MV-4-11 (cell line): ENCODE measurements at places on chromosomes 7 and 10.

DNA sequence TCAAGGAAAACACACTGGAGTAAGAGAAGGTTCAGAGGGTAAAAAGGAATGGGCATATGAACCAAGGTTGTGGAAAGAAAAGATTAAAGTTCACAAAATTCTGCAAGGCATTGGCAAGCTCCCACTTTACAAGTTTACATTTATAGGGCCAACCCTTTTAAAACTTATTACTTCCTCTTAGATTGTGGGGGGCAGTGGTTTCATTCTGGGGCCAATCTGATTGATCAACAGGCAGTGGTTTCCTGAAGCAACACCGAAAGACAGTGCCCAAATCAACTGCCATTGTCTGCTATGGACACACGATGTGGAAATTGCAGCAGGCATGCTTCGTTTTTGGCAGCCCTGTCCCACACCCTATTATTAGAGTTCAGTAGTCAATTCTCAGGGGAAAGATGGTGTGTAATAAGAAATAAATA is 154.0 kb downstream of the SGMS1 start:
- peak; percentile 70 for DNase-seq

DNA sequence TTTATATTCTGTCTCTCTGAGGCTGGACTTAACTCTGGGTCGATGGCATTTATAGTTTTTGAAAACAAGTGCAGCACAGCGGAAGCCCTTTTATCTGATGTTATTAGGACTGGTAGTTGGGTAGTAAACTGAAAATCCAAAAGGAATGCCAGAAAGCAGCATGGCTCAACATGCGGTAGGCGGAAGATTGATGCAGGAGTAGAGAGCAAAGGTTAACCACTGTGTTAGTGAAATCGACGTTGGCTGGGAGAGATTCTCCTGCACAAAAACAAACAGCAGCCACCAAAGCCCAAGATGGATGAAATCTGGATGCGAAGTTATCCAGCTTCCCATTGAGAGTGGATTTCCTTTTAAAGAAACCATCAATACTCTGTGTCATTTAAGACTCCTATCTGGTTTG is 54.5 kb upstream of the EMX2 start:
- no peak for DNase-seq

GRCh38 chr7:42493436-42494198 is 256.6 kb upstream of the GLI3 start:
- DNase-seq = no peak

- DNase-seq = no peak
Measured at GRCh38 chr7:86313842-86314241, 329.9 kb upstream of the GRM3 start.

GRCh38 chr10:124946945-124947344 is 5.0 kb downstream of the ZRANB1 start:
- no peak for DNase-seq

GRCh38 chr7:107579885-107580715 is at the start of gene BCAP29:
TSS of gene BCAP29 (plus strand) at chr7:107580246. CDS start at chr7:107580773, 527 bp downstream.
- peak; percentile 53 for DNase-seq

DNA sequence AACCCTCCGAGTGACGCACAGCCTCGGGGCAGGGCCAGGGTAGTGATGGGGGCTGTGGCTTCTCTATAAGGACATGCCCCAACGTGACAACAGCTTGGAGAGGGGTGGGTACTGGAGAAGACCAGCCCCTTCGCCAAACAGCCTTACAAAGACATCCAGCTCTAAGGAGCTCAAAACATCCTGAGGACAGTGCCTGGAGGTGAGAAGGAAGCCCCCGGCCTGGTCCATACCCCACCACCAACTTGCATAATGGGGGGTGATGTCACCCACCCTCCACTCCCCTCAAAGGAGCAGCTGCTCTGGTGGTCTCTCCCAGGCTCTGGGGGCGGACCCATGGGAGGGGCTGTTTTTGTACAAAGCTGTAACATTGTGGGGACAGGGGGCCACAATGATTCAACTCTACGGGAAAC is 15.1 kb downstream of the PRSS2 start:
- DNase-seq = no peak

DNA sequence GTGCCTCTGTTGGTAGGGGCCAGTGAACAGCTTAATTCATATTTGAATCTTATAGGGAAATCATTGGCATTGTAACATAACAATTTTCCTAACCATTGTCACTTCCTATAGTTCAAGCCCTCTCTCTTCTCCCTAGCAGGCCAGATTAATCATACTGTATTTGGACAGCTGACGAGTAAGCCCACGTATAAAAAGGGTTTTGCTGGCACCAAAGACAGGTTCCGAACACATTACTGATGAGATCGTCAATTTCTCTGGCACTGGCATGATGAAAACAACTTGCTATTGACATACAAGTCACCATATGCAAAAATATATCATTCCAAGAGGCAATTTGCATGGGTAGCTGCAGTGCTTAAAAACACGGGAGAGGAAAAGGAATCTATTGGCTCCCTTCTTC is 891.1 kb upstream of the AUTS2 start:
- no peak for DNase-seq

DNA sequence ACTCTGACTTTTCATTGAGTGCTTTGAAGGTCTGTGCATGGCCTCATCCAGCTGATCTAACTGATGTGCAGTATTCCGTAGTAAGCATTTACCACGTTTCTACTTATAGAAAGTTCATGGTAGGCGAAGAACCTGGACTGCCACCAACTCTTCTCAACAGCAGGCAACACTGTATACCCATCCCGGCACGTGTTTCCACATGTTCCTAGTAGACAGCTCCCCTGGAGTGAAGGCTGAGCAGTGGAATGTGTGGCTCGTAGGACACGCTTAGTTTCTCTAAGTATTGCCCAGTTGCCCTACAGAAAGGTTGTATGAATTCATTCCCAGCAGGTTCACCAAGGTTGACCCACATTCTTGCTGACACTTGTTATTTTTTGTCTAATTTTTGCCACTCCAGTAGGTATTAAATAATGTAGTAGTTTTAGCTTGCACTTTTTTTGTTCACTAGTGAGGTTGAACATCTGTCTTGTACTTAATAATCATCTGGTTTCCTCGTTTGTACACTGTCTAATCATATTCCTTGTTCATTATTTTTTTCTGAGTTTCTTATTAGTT is 15.2 kb downstream of the PROSER2 start:
- DNase-seq = no peak

DNA sequence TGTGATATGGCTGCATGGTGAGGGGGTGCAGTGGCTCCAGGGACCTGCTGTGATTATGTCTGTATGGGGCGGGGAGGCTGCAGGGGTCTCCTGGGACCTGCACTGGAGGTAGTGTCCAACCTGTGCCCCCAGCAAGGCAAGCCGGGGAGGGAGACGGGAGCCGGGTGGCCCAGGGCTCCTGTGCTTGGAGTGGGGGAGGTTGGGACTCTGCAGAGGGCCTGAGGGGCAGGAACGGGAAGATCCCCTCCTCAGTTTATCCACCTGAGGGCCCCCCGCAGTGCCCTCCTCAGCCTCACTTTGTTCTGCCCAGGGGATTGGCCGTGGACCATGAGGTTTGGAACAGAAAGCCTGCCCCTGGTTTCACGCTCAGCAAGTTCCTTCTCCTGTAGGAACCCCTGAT is 22.8 kb upstream of the PWWP2B start:
- DNase-seq = no peak

DNA sequence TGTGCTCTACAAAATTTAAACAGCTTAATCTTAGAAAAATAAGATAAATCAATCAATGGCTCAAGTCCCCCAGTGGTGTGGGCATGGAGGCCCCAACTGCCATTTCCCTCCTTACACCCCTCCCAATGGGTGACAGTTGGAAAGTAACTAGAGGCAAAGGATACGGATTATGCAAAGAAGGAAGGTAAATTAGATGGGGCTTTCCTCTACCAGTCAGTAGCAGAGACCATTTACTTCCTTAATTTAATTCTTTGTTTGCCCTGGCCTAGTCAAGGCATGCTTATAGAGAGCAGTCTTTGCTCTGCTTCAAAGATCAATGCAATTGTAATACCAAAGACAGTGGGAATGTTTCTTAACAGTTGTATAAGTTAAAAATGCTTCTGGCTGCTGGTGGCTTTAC is 63.3 kb upstream of the PAPSS2 start:
- DNase-seq = peak; percentile 32

DNA sequence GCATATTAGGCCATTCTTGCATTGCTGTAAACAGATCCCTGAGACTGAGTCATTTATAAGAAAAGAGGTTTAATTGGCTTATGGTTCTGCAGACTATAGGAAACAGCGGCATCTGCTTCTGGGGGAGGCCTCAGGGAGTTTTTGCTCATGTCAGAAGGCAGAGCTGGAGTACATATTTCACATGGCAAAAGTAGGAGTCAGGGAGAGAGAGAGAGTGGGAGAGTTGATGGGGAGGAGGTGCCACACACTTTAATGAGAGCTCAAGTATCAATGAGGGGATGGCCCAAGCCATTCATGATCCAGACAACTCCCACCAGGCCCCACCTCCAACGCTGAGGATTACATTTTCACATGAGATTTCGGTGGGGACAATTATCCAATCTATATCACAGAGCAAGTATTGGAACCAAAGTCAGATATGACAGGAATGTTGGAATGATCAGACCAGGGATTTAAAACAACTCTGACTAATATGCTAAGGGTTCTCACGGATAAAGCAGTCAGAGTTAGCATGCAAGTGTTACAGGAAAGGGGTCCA is 795.3 kb upstream of the CELF2 start:
- no peak for DNase-seq

DNA sequence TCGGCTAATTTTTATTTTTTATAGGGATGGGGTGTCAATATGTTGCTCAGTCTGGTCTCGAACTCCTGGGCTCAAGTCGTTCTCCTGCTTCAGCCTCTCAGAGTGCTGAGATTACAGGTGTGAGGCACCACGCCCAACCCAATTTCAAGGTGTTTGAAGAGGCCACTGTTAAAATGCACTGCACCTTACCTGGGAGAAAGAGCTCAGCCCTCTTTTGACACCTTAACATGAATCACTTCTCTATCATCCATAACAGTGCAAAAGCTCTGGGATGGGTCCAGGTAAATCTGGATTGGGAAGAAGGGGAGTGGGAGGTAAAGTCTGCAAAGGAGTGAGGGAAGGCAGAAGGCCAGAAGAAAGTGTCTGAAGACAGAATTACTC is 557 bp upstream of the ZNF282 start:
- DNase-seq = no peak

DNA sequence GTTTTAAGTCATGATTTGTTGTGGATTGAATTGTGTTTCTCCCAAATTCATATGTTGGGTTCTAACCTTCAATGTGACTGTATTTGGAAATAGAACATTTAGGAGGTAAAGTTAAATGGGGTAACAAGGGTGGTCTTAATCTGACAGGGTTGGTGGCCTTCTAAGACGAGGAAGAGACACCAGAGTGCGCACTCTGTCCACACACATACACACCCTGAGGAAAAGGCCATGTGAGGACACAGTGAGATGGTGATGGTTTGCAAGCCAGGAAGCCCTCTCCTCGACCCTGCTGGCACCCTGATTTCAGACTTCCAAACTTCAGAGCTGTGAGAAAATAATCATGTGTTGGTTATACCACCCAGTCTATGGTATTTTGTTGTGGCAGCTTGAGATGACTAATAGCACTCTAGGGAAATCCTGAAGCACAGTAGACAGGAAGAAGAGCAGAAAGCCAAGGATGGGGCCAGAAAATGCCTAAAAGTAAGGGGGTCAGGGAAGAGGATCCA is 28.0 kb upstream of the SEM1 start:
- no peak for DNase-seq

DNA sequence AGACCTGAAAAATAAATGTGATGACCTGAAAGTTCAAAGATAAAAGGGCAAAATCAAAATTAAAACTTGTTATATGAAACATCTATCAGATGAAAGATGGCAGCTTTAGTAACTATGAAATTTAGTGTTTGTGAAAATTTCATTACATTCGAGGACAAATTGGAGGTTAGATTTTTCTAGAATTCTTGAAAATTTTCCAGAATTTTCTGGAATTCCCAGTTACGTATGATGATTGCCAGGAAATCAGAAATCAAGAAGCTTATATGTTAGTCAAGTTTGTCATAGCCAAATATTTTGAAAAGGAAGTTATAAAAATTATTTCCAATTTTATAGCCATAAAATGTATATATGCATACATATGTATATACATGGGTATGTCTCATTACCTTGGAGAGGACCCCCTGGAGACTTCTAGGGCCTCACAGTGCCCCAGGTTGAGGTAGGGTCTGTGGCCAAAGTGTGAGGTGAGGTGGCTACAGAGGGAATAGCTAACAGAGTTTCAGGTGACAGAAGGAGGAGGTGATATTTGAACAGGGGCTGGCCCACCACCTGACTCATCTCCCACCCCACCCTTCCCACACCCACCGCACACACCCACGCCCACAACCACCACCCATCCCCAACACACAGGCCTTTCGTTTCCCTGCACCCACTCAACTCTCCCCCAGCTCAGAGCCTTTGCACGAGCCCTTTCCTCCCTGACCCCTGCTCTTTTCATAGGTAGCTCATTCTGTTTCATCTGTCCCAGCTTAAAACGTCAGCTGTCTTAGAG is 21.5 kb downstream of the C10orf105 start:
- DNase-seq = no peak

- peak; percentile 7 for DNase-seq
Measured at GRCh38 chr10:84204122-84204521, 9.8 kb downstream of the CDHR1 start.

DNA sequence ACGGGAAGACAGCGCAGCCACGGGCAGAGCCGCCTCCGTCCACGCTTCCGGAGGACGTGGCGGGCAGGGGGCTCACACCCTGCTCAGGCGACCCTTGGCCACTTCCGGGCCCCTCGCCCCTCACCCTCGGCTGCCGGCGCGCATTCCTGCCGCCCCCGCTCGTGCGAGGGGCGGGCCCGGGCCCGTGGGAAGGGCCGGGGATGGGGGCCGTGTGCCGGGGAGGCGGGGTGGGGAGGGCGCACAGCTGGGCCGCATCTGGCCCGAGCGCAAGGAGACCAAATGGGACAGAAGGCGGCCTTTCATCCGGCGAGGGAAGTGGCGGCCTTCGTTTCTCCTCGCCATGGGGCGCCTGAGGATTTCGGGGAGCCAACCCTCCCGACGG is 846 bp upstream of the LFNG start:
- DNase-seq = no peak

- no peak for DNase-seq
Measured at GRCh38 chr7:29304756-29305155, 110.2 kb downstream of the CHN2 start.

DNA sequence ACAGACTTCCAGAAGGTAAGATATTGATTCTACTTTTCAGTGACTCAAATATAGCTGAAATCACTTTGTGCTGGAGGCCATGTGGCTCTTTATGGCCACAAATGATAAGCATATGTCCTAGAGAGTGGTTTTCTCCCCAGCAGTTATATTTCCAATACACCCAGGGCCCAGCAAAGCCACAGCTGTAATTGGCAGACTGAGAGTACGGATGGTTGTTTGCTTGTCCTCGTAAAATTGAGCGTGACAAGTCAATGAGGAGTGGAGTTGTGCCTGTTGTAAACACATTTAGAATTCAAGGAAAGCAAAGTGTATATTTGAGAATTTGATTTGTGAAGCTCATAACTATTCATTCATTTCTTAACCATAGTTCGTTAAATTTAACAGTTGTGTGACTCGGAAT is 201.8 kb downstream of the LHFPL3 start:
- no peak for DNase-seq

DNA sequence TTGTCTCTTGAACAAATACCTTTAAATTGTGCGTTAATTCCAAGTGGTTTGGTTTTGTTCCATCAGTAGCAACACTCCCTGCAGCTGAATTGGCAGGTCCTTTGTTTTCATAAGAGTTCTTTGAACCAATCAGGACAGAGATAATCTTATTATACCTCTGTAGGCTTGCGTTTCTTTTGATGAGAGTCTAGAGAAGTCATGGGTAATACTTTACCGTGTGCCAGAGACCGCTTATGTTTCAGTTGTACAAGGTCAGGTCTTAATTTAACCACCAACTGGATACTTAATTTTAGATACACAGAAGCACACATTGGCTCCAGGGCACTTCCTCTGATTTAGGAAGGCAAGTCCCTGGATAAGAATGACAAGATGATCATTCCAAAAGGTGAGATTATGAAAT is at the start of gene ASB15:
ASB15 (plus strand) TSS at position 292 of the 400 bp plus-strand sequence. CDS start 12,682 bp downstream, outside the sequence.
- DNase-seq = no peak
